ENCODE measurements at places on chromosomes 1 and 21.
A peak's percentile ranks its signal among the peaks of the same experiment; 100 is the strongest.

DNA sequence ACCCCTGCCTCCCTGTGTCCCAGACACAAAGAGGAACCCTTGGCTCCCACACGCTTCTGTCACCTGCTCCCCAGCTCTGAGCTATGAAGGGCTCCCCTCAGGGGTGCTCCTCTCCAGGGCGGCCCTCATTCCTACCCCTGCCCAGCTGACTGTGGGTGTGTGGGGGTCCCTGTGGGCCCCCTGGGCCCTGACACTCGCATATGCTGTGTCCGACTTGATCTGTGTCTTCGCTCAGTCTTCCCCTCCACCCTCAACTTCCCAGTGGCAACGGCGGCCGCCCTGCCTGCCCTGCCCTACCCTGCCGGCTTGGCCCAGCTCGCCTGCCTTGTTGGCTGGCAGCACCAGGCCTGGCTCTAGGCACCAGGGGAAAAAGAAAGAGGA lies 1.2 kb downstream of the KCNQ4 start:
- no peak for DNase-seq

DNA sequence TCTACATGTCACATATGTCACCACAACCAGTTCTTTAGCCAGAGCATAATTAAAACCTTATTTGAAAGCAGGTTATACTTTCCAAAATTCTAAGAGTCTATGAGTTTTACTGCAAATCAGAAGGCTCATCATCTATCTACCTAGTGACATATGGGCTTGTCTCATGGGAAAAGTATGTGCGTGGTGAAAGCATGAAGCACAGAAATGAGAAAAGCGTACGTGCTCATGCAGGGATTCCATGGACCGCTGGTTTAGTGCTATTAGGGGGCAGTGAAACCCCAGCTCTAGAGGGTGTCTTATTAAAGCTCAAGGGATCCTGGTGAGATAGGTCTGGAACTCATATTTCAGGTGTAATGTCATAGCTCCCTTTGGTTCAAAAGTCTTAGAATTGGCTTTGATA lies 50.2 kb downstream of the FAM163A start:
- DNase-seq: no peak

DNA sequence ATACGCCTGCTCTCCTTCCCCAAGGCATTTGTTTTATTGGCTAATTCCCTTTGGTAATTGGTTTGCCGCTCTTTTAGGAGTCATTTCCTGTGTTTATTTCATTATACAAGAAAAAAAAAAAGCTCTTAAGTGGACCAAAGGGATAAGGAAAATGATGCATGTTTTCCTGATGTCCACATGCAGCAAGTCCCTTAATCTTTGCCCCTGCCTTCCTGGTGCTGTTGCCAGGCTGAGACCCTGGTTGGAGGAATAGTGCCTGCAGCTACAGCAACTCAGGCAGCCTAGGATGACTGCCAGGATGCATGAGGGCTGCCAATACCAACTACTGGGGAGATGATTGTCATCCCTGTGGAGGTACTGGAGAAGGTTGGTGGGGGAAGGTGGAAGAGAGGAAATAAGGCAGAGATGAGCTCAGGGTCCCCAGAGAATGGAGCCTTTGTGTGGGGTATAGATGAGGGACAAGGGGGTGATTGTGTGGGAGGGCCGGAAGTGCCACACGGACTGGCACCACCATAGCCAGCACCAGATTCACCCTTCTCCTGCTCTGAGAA lies 6.1 kb upstream of the GATAD2B start:
- DNase-seq: no peak

DNA sequence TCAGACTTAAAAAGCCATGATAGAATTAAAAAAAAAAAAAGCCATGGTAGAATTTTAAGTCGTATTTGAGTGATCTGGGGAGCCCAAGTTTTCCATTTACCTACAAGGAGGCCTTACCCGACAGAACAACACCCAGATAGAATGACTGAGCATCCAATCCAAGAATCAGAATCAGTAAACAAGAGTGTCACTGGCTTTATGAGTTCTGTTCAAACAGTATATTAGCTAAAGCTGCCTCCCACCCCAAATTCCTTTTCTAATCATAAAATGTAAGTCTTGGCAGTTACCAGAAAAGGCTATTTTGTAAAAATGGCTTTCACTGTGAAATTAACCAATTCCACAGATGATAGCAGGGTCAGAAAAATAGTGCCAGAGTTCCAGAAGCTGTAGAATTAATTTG lies 1.2 kb downstream of the GTF2B start:
- no peak for DNase-seq

GRCh38 chr1:34896612-34897011 lies 32.8 kb downstream of the DLGAP3 start:
- DNase-seq: no peak

- DNase-seq: no peak
Observed at GRCh38 chr1:89382479-89382878, 18.6 kb downstream of the GBP6 start.

GRCh38 chr1:7501084-7501491 lies 270.0 kb upstream of the VAMP3 start:
- no peak for DNase-seq

DNA sequence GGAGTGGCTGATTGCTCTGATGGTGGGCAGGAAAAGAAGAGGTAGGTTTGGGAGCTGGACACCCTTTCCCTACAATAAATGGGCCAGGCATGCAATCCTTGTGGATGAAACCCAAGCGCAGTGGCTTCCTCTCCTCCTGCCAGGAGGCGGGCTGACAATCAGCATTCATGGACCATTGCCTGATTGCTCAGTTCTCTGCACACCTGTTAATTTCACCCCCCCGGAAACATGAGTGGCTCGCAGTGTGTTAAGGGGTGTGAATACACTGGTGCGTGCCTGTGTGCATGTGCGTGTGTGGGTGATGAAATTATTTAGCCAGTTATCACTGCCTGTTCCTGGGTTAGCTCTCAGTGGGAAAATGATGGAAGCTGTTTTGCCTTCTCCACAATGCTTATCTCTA lies 310.7 kb downstream of the PCP4 start:
- no peak for DNase-seq

GRCh38 chr1:25017436-25018109 lies 87.5 kb upstream of the RUNX3 start:
- no peak for DNase-seq

DNA sequence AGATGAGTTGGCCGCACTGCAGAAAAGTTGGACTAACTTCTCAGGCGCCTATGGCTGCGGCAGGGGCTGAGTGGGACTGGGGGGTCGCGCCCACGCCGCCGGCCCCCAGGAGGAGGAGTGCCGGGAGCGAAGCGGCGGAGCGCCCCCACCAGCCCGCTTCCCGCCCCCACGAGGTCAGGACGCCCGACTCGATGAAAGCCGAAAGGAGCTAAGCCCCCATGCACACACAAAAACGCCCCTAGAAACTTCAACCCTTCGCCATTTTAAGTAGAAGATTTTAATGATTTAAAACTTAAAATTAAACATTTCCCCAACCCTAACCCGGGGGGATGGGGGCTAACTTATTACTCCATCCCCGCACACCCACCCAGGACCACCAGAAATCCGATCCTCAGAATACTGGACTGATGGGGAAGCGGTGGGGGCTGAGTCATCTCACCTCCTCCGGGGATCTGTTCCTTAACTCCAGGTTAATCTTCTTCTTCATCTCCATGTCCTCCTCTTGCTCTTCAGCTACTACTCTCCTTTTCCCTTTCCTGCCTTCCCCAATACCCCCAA lies 539 bp downstream of the ANP32E start:
- DNase-seq: peak; percentile 68

DNA sequence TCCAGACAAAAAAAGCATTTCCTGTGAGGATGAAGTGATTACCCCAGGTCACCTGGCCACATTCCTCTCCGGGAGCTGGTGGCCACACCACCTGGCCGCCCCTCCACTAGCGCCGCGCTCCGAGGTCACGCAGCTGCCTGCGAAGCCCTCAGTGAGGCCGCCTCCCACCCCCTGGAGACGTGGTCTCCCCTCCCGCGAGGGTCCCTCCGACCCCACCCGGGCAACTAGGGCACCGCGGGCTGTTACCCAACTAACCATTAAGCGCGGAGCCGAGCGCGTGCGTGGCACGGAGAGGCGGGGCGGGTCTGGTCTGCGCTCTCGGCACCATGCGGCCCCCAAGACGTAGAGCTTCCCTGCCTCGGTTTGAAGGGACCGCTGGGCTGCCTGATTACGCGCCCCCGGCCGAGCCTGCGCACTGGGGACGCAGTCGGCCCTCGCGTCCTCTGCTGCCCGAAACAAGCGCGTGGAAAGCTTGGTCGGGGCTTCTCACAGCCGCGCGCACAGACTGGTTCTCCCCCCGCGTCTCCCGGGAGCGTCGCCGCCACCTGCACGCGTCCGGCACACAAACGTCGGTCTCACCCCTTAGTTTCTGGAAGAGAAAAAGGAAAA lies 106.5 kb downstream of the SLC16A1 start:
- no peak for DNase-seq

GRCh38 chr1:80531182-80531581 lies 1269.6 kb upstream of the ADGRL2 start:
- no peak for DNase-seq

- DNase-seq: no peak
Observed at GRCh38 chr1:115729756-115730155, 38.8 kb downstream of the CASQ2 start.

- DNase-seq: no peak
Observed at GRCh38 chr1:153553096-153553495, 4.0 kb upstream of the S100A3 start.

- DNase-seq: no peak
Observed at GRCh38 chr1:228647523-228648444, 87.5 kb upstream of the RHOU start.

DNA sequence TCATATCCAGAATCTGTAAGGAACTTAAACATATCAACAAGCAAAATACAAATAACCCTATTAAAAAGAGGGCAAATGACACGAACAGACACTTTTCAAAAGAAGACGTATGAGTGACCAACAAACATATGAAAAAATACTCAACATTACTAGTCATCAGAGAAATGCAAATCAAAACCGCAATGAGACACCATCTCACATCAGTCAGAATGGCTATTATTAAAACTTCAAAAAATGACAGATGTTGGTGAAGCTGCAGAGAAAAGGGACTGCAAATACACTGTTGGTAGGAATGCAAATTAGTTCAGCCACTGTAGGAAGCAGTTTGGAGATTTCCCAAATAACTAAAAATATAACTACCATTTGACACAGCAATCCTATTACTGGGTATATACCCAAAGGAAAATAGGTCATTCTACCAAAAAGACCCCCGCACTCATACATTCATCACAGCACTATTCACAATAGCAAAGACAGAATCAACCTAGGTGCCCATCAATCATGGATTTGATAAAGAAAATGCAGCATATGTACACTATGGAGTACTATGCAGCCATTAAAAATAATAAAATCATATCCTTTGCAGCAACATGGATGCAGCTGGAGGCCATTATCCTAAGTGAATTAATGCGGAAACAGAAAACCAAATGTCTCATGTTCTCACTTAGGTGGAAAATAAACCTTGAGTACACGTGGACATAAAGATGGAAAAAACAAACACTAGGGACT lies 230.1 kb upstream of the RAB4A start:
- no peak for DNase-seq

DNA sequence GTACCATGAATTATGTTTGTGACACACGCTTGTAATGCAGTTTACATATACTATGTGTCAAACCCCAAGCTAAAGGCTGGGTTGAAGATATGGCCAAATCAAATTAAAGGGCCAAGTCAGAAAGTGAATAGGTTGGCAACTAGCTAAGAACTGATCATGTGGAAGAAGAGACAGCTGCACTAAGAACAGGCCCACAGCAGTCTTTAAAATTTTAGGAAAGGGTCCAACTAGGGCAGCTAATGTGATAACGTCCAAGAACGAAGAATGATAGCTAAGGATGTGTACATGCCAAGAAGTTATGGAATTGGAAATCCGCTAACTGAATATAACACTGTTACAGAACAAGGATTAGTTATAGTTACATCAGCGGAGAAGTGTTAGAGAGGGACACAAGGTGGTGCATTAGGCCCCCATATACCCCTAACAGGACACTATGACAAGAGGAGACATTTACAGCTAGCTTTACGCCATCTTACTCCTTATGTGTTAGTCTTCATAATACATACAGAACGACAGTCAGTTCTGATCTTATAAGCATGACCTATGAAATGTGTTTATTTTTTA lies 6.5 kb upstream of the RNF2 start:
- DNase-seq: no peak

- no peak for DNase-seq
Observed at GRCh38 chr1:208421486-208421885, 177.3 kb upstream of the PLXNA2 start.

DNA sequence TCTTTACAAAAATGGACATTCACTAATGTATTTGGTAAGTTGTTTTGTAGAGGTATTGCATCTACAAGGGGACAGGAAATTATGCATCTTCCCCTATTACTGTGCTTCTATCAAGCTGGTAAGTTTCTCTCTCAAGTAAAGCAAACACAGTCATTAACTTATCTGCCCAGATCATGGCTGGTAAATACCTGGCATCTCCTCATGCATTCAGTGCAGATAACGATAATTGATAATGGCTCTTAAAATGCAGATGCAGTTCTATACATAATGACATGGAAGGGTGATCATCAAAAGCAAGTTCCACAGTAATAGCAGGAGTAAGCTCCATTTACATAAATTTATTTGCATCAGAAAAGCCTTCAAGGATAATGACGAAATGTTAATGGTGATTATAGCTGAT lies 122.4 kb downstream of the SIPA1L2 start:
- DNase-seq: no peak

GRCh38 chr1:31426249-31426922 lies 13.4 kb downstream of the SERINC2 start:
- DNase-seq: no peak

DNA sequence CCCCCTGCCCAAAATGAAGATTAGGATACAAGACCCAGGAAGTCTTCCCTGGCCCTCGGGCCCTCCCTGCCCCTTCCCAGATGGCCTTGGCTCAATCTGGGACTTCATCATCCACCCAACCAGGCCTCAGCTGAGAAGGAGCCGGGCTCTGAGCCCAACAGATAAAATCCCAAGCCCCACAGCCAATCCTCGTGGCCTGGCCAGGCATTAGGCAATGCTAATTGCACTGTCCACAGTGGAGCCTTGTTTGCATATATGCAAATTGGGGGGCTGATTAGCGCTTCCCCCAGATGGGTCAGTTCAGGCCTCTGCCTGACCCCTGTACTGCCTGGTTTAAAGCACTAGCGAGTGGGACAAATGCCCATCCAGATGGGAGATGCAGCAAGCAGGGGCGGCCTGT lies 34.9 kb downstream of the IGSF21 start:
- DNase-seq: no peak
